Pancreas (tissue), 10 donors: ENCODE measurements at places on chromosomes 5 and 9. TPM values are rescaled to one million over a fixed set of nuclear protein-coding genes. Genes with fewer than 3 reads are reported as not detected.
A peak's percentile ranks its signal among the peaks of the same experiment; 100 is the strongest.

Gene HSPA4
- total RNA-seq: 21.9 TPM

Gene ISL1
- total RNA-seq: 0.93 TPM

GRCh38 chr5:136020001-136020382, 8.8 kb upstream of the TGFBI start:
- H3K36me3 ChIP-seq: no peaks in the 10 kb centered on the region
- peaks cover 7% of the 10 kb centered on the region for H3K4me1 ChIP-seq
- DNase-seq: no peak

DNA sequence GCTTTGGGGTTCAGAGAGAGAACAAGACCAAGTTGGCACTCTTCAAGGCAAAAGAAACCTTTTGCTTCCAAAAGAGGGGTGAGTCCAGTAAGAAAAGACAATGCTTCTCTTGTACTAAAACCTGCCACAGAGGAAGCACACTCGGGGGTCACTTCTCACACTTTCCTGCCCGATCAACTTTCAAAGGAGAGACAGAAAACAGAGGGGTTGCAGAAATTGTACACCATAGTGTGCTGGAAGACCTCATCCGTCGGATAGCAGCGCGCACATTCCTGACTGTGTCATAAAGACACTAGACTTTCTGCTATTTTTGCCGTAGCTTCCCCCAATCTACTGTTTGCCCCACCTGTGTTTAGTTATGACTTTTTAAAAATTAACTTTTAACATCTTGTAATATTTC, 66.9 kb downstream of the OR2K2 start:
- DNase-seq: no peak
- no peaks in the 10 kb centered on the region for H3K36me3 ChIP-seq
- H3K4me1 ChIP-seq: no peaks in the 10 kb centered on the region
- H3K27ac ChIP-seq: no peak overlapping the region
- no peaks in the 10 kb centered on the region for H3K27me3 ChIP-seq

DNA sequence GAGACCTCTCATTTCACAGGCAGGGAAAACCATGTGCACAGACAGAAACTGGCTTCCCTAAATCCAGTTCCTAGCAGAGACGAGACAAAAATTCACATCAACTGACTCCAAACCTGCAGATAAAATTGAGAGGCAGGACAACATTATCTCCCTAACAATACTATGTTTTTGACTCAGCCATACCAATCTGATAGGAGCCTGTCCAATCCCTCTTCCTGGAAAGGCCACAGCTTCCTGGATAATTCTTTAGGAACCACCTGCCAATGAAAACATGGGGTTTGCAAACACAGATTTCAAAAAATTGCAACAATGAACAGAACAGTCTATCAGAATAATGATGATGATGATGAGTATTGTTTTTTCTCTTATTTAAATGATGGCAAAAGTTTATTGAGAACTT, 22.4 kb downstream of the SH3TC2 start:
- no peaks in the 10 kb centered on the region for H3K36me3 ChIP-seq
- no peak overlapping the region for H3K27ac ChIP-seq
- H3K27me3 ChIP-seq: no peaks in the 10 kb centered on the region
- H3K4me1 ChIP-seq: no peaks in the 10 kb centered on the region
- DNase-seq: no peak

Gene OTP
- total RNA-seq: not detected

Gene C9orf50
- not detected for total RNA-seq

GRCh38 chr9:108264093-108264492, 591.7 kb downstream of the ACTL7B start:
- H3K27ac ChIP-seq: no peak overlapping the region
- no peaks in the 10 kb centered on the region for H3K27me3 ChIP-seq
- H3K4me1 ChIP-seq: no peaks in the 10 kb centered on the region
- no peak for DNase-seq
- no peak overlapping the region for H3K4me3 ChIP-seq
- no peaks in the 10 kb centered on the region for H3K36me3 ChIP-seq

DNA sequence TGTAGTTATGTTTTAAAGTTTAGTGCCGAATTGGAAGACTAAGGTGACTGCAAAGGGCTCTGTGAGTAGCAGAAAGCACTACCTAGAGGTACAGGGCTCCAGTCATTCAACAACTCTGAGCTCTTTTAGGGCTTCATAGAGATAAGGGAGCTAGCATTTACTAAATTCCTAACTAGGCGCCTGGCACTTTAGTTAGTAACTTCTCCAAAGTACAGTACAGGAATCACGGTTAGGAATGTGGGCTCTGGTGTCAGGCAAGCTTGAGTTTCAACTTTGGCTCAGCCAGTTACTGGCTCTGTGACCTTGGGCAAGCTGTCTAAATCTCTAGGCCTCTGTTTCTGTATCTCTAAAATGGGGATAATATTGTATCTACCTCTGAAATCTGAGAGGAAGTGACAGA, 115.3 kb downstream of the SLIT3 start:
- H3K4me1 ChIP-seq: no peaks in the 10 kb centered on the region
- no peaks in the 10 kb centered on the region for H3K27me3 ChIP-seq
- no peak overlapping the region for H3K4me3 ChIP-seq
- DNase-seq: no peak
- H3K27ac ChIP-seq: no peak overlapping the region

DNA sequence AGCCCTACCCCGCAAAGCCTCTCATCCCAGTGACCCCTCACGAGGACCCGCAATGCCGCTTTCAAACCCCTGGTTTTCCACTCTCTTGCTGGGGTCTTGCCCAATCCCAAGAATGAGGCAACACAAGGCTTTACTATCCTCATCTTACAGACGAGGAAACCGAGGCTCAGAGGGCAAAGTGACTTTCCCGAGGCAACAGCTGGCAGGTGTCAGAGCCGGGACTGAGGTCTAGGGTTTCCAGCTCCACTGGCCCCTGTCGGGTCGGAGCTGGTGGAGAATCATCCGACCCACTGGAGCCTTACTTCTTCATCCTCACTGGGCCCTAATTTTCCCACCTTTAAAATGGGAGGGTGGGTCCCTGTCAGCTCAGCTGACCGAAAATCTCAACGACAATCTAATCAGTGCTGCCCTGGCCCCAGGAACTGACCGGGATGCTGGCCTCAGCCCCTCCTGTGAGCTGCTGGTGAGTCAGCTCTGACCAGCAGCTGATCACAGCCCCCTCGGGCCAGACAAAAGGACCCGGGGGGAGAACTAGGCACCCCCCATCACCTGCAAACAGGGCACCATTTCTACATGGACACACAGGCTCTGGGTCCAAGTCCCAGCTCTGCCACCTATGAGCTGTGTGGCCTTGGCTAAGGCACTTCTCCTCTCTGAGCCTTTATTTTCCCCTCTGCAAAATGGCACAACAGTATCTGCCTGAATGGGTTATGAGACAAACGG, 72.7 kb upstream of the STXBP1 start:
- no peak for DNase-seq
- no peaks in the 10 kb centered on the region for H3K36me3 ChIP-seq
- peak overlapping the region; percentile 25 for H3K27ac ChIP-seq
- peaks cover 68% of the 10 kb centered on the region for H3K4me1 ChIP-seq
- H3K27me3 ChIP-seq: no peaks in the 10 kb centered on the region

DNA sequence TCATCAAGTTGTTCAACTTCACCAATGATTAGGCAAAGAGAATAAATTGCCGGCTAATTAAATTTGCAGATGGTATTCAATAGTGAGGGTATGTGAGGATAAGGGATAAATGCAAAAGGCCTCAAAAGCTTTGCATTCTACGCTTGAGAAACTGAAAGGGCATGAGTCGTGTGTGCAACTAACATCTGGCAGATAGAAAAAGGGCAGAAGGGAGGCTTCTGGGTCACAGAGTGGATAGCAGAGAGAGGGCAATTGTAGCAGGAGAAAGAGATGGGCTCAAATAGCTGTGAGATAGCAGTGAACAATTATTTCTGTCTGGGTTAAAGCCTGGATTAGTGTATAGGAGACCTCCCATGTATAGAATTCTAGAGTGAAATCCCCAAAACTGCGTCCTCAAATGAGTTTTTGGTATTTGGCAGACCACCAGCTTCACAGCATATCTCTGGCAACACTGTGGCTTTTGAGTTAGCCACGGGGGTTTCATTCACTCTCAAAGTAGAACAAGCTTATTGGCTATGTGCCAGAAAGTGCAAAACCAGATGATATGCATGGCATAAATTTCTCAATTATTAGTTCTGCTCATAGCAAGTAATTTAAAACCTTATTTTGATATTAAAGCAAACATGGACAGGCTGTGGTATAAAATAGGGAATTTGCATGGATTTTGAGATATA, 586.3 kb downstream of the BRINP1 start:
- no peaks in the 10 kb centered on the region for H3K27me3 ChIP-seq
- no peaks in the 10 kb centered on the region for H3K4me1 ChIP-seq
- H3K36me3 ChIP-seq: no peaks in the 10 kb centered on the region
- H3K4me3 ChIP-seq: no peak overlapping the region
- no peak for DNase-seq

DNA sequence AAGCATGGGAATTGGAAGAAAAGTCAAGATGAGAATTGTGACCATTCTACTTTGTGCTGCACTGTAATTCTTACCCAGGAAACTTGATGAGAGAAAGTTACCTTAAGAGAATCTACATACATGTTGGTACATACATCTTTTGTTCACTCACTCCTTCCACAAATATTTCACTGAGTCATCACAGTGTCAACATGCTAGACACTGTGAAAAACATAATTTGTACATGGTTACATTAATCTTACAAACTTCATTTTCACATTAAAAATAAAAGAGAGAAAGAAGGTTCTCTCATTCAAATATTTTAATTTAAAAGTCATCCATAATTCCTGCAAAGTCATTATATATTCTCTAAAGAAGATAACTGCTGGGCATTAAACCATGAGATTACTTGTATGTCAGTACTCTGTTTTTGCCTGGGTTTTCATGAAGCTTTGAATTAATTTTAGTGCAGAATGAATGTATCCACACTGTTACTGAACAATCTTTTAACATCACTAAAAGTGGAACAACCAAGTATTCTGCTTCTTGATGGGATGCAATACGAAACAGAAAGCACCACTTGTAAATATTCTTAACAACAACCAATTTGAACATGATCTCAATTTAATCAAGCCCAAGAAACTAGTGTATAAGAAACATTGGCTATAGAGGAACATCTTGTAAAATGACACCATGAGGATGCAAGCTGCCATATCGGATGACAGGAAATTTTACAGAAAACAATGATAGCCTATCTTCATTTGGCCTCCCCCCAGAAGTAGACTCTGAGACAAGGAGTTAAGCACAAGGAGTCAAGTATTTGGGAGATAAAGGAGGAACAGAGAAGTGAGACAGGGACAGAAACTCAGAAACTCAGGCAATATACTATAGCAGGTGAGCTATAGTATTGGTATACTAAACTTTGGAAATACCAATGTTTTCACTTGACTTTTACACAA, 28.4 kb downstream of the ERP44 start:
- H3K4me1 ChIP-seq: peaks cover 7% of the 10 kb centered on the region
- H3K36me3 ChIP-seq: no peaks in the 10 kb centered on the region
- no peaks in the 10 kb centered on the region for H3K27me3 ChIP-seq
- no peak for DNase-seq

DNA sequence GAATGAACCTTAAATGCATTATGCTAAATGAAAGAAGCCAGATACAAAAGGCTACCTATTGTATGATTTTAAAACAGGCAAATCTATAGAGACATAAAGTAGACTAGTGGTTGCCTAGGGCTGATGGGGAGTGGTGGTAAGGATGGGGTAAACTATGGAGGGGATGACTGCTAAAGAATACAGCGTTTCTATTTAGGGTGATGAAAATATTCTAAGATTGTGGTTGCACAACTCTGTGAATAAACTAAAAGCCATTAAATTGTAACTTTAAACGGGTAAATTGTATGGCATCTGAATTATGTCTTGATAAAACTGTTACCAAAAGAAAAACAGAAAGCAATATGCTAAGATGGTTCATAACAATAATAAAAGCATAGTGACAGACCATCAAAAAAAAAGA, 21.4 kb downstream of the KLHL3 start:
- no peak overlapping the region for H3K27ac ChIP-seq
- H3K27me3 ChIP-seq: no peaks in the 10 kb centered on the region
- no peak overlapping the region for H3K4me3 ChIP-seq
- peaks cover 7% of the 10 kb centered on the region for H3K4me1 ChIP-seq

Gene ZSWIM6
- total RNA-seq: 6.5 TPM

- no peak overlapping the region for H3K4me3 ChIP-seq
- no peak overlapping the region for H3K27ac ChIP-seq
- no peak for DNase-seq
These were observed 10.9 kb downstream of the SEMA5A start for GRCh38 chr5:9534881-9535517.

DNA sequence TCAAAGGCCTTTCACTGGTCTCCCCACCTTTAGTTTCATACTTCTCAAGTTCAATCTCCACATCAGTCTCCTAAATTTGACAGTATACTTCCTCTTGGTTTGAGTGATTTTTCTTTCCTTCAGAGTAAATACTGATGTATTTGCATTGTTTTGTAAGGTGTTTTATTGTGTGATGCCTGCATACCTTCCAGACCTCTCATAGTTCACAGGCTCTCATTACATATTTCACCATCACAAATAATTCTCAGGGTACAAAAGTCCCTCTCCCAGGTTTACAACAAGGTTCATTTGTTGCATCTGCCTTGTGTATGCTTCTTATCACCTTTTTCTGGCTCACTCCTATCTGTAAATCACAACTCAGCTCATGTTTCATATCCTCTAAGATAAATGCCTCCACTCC, 22.2 kb upstream of the TUSC1 start:
- no peak overlapping the region for H3K4me3 ChIP-seq
- DNase-seq: no peak
- H3K4me1 ChIP-seq: no peaks in the 10 kb centered on the region
- no peaks in the 10 kb centered on the region for H3K27me3 ChIP-seq
- H3K36me3 ChIP-seq: no peaks in the 10 kb centered on the region
- H3K27ac ChIP-seq: no peak overlapping the region

DNA sequence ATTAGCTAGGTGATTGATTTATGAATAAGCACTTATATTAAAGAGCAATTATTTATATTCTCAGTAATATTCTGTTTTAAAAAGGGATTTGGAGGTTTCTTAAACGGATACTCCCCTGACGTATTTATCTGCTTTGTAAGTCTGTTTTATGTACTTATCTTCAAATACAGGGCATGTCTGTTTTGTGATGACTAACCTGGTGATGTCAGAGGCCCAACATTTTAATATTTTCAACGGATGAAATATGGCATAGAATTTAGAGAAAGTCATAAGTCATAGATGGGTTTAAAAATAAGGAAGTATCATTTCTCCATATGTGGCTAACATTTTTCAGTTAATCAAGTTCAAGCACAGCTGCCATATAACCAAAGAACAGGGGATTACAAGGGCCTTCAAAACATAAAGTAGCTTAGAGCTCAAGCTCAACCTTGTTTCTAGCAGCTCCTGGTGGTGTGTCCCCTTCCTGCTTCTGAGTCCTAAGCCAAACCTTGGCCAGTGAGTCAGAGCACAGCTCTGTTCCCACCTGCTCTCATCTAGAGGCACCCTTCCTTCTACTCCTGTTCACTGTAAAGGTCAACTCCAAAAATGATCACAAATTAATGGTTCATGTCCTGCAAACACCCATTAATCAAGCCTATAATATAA, 131.4 kb downstream of the OXCT1 start:
- H3K27me3 ChIP-seq: no peaks in the 10 kb centered on the region
- no peak for DNase-seq
